HuH-7.5 (cell line): ENCODE measurements at places on chromosomes 11 and 22.
A peak's percentile ranks its signal among the peaks of the same experiment; 100 is the strongest.

DNA sequence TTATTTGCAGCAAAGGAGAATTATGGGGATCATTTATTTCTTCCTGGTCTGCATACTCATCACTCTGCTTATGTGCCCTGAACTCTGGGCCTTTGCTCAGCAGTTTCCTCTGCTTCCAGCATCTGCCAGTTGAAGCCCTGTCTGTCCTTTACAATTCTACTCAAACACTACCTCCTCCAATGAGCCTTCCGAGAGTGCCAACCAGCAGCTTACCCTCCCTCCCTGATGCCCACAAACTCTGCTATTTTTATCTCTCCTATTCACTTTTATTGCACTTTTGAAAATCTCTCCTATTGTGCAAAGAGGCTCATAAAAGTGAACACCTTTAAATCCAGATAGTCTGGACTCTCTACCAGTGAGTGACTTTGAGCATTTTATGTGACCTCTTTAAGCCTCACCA lies 3.6 kb upstream of the ME3 start:
- no peak for DNase-seq

GRCh38 chr11:25658916-25659315 lies 673.0 kb upstream of the ANO3 start:
- DNase-seq = no peak

DNA sequence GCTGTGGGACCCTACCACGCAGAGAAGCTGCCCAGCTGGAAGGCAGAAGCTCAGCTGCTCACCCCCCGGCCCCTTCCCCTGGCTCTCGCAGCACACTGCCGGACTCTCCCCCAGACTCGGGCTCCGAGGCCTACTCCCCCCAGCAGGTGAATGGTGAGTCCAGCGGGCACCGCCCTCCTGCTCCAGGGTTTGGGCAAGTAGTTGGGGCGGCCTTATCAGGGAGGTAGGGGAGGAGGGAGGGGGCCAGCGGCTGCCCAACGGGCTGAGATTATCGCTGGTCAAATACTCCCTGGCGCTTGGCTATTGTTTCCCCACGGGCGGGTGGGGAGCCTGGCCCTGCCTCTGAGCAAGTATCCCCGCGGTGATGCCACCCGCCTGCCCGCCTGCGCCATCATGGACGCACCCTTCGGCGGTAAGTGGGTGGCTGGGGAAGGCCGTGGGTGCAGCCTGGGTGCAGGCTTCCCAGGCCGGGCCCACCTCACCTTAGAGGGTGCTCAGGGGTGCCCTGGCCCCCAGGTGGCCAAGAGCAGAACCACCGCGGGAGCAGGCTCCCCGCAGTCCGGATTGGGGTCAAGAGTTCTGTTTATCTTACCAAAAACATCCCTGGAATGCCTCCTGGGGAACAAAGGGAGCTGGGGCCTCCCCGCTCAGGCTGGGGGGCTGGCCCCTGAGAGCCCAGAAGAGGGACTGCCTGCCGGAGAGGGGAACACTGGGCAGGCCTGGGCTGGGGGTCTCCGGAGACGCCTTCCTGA lies 16.9 kb downstream of the MYRF start:
- peak; percentile 97 for DNase-seq

- DNase-seq = no peak
These were observed 764 bp downstream of the TKFC start for GRCh38 chr11:61333550-61334433.

DNA sequence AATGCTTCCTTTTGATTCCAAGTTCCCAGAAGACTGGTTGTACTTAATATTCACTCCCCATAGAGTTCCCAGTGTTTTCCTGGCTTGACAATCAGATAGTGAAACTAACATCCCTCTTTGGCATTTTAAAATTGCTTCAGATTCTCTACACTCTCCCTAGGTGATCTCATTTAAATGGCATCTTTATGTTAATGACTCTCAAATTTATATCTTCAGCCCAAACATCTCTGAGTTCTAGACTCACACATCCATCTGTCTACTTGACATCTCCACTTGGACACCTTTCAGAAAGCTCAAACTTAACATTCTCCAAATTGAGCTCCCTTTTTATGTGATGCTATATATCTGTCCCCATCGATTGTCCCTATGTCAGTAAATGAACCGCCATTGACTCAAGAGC lies 232.0 kb downstream of the NTM start:
- no peak for DNase-seq

DNA sequence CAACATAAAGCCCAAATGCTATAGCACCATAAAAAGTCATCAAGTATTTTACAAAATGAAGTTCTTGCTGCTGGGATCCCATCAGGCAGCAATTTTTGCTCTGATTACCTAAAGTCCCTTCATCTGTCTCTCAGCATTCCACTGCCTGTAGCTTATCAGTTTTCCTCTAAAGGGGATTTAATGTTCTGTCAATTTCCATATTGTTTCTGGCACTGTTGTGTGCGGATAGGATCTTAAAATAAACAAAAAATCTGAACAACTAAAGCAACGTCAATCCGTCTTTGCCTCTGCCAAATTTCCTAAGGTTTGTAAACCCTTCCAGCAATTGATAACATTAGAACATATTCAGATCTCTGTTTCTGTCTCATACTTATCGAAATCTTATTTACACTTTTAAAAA lies 1126.3 kb upstream of the RAG2 start:
- DNase-seq = no peak

DNA sequence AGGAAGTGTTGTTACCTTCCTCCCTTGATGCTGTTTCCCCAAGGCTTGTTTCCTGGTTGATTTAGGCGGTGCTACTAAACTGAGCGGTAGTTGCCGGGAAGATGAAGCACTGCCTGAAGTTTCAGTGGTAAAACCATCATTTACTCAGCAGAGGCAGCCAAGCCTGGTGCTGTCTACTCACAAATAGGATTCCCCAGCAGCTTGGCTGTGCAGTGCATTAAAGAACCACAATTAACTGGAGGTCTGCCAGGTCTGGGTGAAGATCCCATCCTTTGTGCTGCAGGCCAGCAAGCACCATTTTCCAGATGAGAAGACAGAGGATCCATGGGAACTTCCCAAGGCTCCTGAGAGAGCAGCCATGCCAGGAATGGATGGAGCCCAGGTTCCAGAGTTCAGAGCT lies 231.9 kb upstream of the E2F8 start:
- DNase-seq = no peak

GRCh38 chr11:64650923-64651523 lies 60.0 kb downstream of the SLC22A12 start:
- DNase-seq = peak; percentile 62

DNA sequence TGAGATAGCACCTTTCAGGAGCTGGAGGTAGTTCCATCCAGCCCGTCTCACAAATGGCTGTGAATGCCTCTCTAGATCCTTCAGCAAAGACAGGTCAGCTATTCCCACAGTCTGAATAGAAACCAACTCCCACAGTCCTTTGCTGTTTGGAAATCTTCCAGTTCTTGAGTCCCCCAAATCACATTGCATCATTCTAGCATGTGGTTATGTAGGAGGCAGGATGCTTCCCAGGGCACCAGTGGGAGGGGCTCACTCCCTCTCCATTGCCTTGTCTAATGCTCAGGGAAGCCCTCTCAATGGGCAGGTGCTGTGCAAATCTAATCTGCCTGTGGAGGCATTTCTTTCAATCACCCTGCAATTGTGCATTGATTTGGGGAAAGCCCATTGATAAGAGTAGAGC lies 14.6 kb downstream of the NAV2 start:
- DNase-seq = no peak

- no peak for DNase-seq
These were observed 111.2 kb downstream of the MRTFA start for GRCh38 chr22:40525250-40525884.

DNA sequence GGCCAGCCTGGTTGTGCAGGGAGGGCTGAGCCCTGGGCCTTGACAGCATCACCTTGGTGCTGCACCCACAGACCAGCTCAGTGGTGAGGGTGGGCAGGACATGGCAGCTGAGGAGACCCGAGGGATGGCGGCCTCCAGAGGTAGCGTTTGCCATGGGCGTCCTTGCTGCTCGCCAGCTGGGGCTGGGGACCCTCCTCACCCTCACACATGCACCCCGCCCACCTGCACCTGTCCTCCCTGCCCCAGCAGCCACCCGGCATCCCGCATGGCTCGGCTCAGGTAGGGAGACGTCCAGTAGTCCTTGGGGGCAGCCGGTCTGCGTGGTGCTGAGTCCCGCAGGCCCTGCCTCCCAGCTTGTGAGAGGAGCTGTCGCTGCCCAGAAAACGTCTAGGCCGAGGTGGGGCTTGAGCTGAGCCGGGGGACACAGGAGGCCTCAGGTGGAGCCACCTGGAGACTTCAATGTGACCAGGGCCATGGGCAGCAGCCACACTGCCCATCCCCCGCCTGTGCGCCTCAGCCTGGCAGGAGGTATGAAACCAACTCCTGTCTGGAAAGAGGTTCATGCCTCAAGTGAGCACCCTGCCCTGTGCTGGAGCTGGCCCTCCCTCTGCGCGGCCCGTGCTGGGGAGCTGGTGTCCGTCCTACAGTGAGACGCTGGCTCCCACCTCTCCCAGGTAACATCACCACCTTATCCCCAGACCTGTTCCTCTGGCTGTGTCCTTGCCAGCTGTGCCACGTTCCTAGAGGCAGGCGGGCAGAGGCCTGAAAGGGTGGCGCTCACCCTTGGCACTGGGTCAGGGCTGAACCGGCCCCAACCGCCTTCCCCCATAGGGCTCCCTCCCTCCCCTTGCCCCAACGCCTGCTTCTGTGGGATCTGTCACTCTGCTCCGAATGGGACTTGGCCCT lies 3.3 kb upstream of the TRABD start:
- no peak for DNase-seq

- DNase-seq = no peak
These were observed 98.1 kb upstream of the KIRREL3 start for GRCh38 chr11:127098684-127099083.

GRCh38 chr11:23097891-23098290 lies 237.6 kb upstream of the CCDC179 start:
- no peak for DNase-seq

DNA sequence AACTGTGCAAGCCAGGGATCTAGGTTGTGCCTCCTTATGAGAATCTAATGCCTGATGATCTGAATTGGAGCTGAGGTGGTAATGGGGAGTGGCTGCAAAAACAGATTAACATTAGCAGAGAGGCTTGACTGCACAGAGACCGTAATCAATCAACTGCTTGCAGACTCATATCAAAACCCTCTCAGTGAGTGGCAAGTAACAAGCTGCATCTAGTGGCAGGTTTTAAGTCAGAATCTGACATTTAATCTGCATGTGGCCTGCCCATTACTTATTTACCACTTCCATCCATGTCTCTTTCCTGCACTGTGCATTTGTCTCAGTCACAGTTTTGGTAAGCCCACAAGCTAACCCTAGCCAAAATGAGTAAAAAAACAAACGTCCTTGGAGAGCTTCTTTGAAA lies 11.2 kb downstream of the C11orf58 start:
- no peak for DNase-seq

- no peak for DNase-seq
These were observed 95.6 kb downstream of the RASSF10 start for GRCh38 chr11:13104619-13105236.

GRCh38 chr11:110141812-110142211 lies 48.6 kb downstream of the ZC3H12C start:
- no peak for DNase-seq

DNA sequence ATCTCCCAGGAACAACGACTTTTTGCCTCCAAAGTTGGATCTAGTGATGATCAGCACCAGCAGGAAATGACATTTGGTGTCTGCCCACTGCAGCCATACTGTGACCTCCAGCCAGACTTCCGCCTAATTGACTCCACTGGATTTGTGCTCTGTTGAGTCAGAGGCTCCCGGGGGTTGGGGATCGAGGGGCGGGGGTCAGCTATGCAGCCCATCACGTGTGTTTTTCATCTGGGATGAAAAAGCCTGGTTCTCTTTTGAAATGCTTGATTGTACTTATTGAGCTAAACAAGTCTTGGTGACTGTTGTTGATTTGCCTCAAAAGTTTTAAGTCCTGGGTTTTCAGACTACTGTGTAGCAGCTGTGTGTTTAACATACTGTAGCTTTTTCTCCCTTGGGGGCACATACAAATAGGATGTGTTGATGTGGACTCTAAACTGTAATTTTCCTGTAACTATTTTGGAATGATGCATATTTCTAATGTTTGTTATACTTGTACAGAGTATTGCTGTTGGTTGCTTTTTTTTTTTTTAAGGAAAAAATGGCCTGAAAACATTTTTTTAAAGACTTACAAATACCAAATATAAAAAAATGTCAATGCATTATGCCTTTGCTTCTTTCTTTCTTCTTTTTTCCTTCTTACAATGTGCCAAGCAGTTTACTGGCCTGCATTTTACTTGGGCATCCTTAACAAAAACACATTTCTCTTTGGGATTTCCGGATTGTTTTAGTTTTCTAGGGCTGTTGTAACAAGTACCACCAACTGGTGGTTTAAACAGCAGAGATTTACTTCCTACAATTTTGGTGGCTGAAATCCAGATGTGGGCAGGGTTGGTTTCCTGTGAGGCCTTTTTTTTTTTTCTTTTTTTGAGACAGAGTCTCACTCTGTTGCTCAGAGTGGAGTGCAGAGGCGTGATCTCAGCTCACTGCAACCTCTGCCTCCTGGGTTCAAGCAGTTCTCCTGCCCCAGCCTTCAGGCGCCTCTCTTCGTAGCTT lies 46.1 kb upstream of the OR4B1 start:
- no peak for DNase-seq

DNA sequence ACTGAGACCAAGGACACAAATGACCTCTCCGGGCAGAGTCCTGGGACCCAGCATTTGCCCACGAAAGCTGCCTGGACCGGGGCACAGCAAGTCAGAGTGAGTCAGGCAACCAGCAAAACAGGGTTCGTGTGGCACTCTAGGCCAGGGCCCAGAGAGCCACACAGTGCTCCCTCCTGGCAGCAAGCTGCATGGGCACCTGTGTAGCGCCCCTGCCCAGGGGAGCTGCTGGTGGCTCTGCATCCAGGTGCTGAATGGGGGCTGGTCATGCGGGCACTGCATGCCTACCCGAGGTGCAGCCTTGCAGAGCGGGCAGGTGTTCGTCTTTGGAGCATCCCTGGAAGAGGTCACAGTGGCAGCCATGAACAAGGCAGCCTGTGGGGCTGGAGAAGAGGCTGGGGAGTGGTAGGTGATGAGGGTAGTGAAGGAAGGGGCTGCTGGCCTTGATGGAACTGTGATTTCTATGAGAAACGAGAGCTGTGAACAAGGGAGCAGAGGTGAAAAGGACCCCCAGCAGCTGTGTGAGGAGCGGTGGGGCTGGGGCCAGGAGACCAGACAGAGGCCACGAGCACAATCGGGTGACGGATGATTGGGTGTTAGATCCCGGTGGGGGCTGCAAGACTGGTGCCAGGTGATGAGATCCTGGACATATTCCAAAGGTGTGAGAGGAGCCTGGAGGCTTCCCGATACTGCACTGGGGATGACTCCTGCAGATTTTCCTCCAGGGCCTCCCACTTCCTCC lies 63.3 kb downstream of the DGCR2 start:
- DNase-seq = no peak

GRCh38 chr11:58788355-58789023 lies 56.0 kb downstream of the GLYATL2 start:
- no peak for DNase-seq

- peak; percentile 59 for DNase-seq
These were observed 100.5 kb downstream of the ZBTB16 start for GRCh38 chr11:114159802-114160632.

DNA sequence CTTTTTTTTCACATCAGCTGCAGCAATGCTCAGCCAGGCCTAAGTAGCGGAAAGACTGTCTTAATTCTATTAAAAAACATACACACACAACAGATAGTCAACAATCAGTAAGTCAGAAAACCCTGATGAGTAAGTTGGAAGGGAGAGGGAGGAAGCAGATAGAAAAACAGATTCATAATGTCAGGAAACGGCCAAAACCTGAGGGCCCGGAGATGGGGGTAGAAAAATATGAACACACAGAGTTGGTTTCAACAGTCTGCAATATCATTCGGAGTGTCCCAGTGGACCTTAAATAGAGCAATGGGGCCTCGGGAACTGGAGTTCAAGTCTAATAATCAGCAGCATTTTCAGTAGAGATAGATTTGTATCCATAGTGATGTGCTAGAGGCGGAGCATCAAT lies 14.8 kb downstream of the LRRC55 start:
- DNase-seq = no peak

GRCh38 chr11:11220786-11221185 lies 132.3 kb downstream of the CSNK2A3 start:
- DNase-seq = no peak
